Stimulated activated CD4-positive, alpha-beta T cell treated with anti-CD3 and anti-CD28 coated beads, Interleukin-1b, Interleukin-23, amount 100 ng/mL, for 4 hours (primary cell): ENCODE measurements at places on chromosomes 3 and 15.

DNA sequence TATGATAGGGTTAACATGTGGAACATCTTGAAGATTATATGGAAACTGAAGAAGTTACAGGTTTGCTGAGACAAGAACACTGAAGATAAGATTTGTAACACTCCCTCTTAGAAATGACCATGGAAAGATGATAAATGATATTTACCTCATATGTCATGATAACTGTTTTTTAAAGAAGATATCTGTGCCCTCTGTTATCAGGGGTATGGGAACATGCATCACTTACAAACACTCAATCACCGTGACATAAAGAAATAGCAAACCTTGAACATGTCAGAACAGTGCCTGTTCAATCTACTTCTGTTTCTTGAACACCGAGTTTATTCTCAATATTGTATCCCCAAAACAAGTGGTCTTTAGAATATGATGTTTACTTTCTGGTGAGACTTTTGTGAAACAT, 149.4 kb downstream of the ROBO2 start:
- no peak for DNase-seq

DNA sequence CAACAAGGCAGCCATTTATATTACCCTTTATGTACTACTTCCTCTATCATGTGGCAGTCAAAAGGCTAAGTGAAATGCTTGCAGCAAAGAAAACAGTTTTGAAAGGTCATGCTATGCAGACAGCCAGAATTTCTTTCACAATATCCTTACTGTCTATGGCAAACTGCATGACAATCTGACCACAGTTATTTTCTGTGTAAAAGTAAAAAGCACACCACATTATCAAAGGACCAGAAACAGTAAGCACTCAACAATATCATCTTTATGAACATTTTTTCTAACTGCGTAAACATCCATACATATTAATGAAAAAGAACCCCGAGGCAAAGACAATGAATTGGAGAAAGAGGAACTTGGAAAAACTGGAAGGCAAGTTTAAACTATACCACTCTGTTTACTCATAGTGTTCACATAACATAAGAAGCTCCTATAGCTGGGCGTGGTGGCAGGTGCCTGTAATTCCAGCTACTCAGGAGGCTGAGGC, 47.9 kb downstream of the PIK3CB start:
- no peak for DNase-seq

- DNase-seq: no peak
These were observed 26.7 kb upstream of the MED12L start for GRCh38 chr3:151058740-151059139.

GRCh38 chr3:124816206-124816605, 71.0 kb downstream of the ITGB5 start:
- DNase-seq: no peak

- no peak for DNase-seq
These were observed 33.4 kb upstream of the PLAAT1 start for GRCh38 chr3:193207290-193208273.

DNA sequence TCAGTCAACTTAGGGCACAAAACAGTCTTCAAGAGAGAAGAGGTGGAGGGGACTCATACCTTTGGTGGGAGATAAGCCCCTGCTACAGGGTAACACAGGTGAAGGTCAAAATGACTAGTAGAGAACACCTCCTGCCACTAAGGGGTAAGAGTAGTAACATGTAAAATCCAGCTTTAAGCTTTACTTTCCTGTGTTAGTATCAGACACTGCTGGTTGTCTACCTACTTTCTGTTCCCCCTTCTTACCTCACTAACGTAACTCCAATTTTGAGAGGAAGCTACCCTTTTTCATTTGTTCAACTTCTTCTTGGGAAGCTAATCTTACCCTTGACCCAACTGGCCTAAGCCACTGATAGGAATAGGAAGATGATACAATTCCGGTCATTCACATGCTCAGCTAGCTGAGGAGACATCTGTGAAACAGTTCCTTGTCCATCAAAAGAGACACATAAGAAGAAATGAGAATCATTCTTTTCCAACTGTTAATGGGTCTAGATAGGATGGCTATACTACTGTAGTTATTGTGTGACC, 826.8 kb upstream of the CFAP20DC start:
- no peak for DNase-seq

DNA sequence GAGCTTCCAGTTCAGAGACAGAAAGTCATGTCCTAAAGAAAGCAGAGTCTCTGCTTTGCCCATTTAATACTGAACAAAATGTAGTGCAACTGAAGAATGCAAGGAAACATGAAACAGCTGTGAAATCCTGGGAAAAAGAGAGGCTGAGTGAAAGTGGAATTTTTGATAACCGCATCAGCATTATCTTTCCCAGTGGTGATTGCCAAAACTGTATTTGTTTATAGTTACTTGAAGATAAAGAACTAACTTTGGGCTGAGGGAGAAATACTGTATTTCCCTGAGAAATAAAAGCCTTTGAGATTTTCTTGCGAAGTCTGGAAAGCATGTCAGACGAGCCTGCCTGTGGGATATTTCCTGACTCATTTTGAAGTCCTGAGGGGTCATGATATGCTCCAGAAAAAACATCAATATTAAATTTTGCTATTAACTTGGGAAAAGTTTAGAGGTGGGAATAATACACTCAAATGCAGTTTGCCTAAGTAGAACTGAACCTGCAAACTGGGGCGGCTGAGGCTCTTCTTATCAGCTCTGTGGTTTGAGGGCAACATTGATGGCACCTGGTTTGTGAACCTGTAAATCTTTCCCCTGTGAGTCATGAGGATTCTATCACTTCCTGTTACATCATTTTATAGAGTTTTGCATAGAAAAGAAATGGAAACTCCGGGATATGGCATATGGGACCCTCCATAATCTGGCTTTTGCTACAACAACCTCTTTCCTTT, 855.3 kb downstream of the MCTP2 start:
- no peak for DNase-seq

- no peak for DNase-seq
These were observed 713.3 kb downstream of the GBE1 start for GRCh38 chr3:81048058-81048665.

DNA sequence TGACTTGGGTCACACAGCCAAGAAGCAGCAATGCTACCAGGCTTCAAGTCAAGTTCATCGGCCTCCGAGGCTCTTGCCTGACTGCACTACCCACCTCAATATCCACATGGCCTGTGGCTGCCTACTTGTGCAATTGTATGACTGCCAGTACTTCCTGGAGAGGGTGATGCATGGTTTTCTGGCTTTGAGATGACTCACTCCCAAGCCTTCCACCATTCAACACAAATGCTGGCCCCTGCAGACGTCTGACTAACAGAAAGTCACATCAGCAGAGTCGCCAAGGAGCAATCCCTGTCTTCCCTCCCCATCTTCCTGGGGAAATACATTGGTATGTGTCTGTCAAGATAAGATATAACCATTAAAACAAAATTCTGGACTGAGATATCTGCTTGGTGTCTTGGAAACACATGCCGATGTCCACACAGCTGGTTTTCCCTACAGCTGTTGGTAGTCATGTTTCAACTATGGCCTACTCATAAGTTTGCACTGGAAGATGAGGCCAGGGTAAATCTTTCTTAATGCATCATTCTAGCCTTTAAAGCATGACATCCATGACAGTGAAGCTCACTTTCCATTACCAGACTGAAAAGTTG, 79.6 kb upstream of the SPATA12 start:
- peak; percentile 9 for DNase-seq

GRCh38 chr3:49296781-49297411, 19.9 kb upstream of the C3orf62 start:
- DNase-seq: no peak

- no peak for DNase-seq
These were observed 49.5 kb downstream of the CYP11A1 start for GRCh38 chr15:74317820-74318375.

DNA sequence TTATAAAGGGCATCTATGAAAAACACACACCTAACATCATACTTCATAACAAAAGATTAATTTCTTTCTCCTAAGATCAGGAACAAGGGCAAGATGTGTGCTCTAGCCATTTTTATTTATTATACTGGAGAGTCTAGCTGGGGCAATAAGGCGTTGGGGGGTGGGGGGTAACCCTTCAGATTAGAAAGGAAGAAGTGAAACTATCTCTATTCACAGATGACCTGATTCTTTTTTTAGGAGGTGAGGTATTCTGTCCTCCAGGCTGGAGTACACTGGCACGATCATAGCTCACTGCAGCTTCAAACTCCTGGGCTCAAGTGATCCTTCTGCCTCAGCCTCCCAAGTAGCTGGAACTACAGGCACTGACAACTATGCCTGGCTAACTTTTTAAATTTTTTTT, 89.5 kb upstream of the MANF start:
- no peak for DNase-seq

GRCh38 chr15:99130314-99130713, 25.4 kb downstream of the SYNM start:
- DNase-seq: no peak

DNA sequence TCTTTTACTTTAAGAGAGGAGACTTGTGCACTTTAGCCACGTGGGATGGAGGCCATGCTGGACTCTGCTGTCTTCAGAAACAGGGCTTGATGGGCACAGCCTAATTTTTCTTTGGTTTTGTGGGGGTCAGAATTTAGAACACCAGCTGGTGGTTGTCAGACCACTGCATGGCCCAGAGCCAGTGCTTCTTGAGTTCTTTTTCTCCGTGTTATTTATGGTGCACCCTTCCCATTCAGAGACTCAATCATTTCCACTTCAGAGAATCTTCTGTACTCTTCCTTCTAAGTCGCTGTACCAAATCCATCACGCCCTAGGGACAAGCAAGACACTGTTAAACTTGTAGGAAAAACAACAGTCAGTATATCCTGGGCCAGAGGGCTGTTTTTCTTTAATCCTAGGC, 20.1 kb downstream of the PRR23A start:
- DNase-seq: no peak

GRCh38 chr15:81038975-81039607, 38.4 kb downstream of the TLNRD1 start:
- no peak for DNase-seq

- no peak for DNase-seq
These were observed 28.8 kb upstream of the GYG1 start for GRCh38 chr3:148962513-148962912.

GRCh38 chr15:57375827-57376695, at the start of gene CGNL1:
Gene CGNL1 (plus strand): TSS chr15:57376505. CDS start chr15:57438000, 61,495 bp downstream.
- DNase-seq: no peak

DNA sequence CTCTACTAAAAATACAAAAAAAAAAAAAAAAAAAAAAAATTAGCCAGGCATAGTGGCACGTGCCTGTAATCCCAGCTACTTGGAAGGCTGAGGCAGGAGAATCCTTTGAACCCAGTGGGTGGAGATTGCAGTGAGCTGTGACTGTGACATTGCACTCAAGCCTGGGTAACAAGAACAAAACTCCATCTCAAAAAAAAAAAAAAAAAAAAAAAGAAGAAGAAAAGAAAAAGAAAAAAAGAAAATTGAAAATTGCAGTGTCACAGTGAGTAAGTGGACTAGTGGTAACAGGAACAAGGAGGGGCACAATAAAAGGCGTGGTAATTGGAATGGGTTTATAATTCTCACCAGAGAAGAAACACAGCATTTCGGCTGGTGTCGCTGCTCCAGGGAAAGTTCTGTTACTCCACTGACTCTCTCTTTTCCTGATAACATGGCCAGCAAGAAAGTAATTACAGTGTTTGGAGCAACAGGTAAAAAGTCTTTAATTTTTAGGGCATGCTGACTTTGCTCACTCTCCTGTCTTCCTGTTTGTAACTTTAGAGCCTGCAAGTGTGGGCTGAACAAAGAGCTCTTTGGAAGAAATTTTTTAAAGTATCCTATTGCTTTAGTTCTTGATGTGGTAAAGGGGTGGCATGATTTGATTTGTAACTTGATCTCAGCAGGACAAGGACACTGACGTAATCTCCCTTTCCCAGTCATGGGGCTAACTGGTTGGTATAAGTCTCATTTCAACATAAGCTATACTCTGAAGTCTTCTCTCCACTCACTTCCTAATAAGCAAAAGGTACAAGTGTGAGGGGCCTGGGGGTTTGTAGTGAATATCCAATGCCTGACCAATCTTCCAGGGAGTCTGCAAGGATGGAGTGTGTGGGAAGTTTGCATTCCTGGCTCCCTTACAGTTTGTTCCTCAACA, 22.1 kb upstream of the TRA2B start:
- no peak for DNase-seq

GRCh38 chr3:123724306-123724705, 139.5 kb upstream of the HACD2 start:
- no peak for DNase-seq

- DNase-seq: no peak
These were observed 45.6 kb downstream of the DCBLD2 start for GRCh38 chr3:98855806-98856400.

- DNase-seq: no peak
These were observed 13.7 kb downstream of the PDHB start for GRCh38 chr3:58419780-58420507.

GRCh38 chr3:58575971-58576652, 1.1 kb downstream of the FAM107A start:
- DNase-seq: no peak

DNA sequence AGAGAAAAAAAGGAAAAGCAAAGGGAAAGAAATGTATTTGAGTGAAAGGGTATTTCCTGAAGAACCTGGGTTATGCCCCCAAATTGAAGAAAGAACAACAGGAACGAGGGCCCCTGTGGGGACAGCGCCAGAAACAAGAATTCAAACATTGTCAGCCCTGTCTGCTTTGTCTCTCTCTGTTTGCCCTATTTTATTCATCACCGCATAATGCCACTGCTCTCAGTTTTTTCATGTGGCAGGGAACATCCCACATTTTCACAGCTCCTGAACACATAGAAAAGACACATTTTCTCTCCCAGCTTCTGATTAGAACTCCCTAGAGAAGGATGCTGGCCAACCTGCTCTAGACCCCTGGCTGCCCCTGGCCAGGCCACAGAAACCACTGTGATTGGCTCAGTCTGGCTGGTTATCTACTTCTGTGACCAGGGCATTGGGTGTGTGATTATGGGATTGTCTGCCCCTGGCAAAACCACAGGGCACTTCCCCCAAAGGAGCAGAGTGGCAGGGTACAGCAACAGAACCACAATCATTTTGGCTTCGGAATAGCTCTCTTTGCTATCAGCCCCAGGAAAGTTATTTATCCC, 31.3 kb upstream of the CCDC54 start:
- no peak for DNase-seq

- no peak for DNase-seq
These were observed 245.3 kb downstream of the DTWD1 start for GRCh38 chr15:49865925-49866757.

DNA sequence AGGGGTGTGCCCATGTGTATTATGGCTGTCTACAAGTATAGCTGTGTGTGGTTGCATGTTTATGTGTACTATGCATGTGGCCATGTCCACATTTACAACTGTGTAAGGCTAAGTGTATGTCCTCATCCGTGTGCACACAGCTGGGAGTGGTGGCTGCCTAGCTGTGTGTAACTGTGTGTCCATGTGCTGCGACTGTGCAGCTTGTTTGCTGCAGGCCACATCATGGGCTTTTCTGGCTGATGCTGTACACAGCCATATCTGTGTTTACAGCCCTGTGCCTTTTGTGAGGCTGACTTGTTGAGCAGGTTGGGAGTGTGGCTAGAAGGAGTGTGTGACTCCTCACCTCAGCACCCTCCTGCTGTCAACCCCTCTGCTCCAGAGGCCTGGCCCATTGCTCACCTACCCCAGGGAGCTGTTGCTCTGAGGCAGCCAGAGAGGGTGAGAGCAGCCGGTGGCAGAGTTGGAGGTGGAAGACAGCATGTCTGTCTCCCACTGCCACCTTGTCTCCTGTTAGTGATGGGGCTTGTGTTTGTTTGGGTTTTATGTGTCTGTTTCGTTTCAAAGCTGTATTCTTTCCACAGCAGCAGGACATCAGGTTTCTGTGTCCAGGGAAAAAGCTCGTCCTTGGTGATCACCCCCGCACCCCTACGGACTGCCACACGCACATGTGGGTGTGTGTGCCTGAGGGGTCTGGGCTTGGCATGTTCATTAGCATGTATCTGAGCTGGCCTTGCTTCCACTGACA, 1.4 kb upstream of the GRM2 start:
- no peak for DNase-seq
